Foreskin keratinocyte (primary cell): ENCODE measurements at places on chromosomes 6 and 20.

- no peak for DNase-seq
These were observed 76.7 kb downstream of the TFAP2A start for GRCh38 chr6:10338151-10338550.

DNA sequence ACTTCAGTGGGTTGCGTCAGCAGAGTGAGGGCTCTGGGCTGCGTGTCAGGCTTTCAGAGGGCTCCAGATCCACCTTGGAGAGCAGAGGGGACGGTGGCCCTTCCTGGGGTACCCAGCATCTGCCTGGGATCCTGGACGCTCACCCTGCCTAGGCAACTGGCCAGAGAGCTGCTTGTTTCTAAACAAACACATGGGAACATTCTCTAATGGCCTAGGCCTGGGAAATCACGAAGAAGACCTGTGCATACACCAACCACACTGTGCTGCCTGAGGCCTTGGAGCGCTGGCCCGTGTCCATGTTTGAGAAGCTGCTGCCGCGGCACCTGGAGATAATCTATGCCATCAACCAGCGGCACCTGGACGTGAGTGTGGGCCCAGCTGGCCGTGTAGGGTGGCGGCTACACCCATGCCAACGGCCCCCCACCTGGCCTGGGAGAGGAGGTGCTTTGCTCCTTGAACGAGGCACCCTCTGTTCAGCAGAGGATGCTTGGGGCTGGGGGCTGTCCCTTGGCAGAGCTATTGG is 32.2 kb downstream of the PYGB start:
- no peak for DNase-seq

GRCh38 chr6:166333172-166333995 is 9.0 kb downstream of the SFT2D1 start:
- no peak for DNase-seq

- no peak for DNase-seq
These were observed 33.9 kb downstream of the CHRNA4 start for GRCh38 chr20:63327231-63327745.

GRCh38 chr6:19734519-19734918 is 102.7 kb upstream of the ID4 start:
- DNase-seq = no peak

DNA sequence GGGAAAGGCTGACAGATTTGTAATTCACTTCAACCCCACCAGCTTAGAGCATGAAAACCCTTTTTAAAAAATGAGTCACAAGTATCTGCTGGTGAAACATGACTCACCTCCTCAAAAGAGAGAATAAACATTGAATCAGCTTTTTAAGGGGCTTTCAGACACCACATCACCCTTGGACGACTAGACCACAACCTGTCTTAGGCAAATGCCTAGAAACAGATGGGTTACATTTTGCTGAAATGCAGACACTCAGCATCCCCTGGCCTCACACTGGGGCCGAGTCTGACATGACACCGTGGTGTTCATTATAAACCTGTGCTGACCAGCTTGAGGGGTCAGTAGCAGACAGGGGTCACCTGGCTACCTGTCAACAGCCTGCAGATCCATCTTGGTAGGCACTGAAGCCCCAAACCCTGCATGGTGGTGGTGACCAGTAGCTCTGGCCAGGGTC is 175.3 kb upstream of the CST7 start:
- DNase-seq = peak; percentile 74

- no peak for DNase-seq
These were observed 41.2 kb upstream of the GRIK2 start for GRCh38 chr6:101352316-101352715.

- DNase-seq = no peak
These were observed 152.7 kb upstream of the SLC22A16 start for GRCh38 chr6:110629153-110629552.

- no peak for DNase-seq
These were observed 38.9 kb downstream of the SAMD5 start for GRCh38 chr6:147547369-147547902.

- DNase-seq = no peak
These were observed 77.3 kb downstream of the CHD6 start for GRCh38 chr20:41540918-41541317.

GRCh38 chr20:48460681-48461080 is 367.1 kb downstream of the PREX1 start:
- no peak for DNase-seq

- no peak for DNase-seq
These were observed 238.8 kb upstream of the ECI2 start for GRCh38 chr6:4374216-4374615.

GRCh38 chr6:73062837-73063236 is 162.5 kb downstream of the KHDC1L start:
- no peak for DNase-seq

DNA sequence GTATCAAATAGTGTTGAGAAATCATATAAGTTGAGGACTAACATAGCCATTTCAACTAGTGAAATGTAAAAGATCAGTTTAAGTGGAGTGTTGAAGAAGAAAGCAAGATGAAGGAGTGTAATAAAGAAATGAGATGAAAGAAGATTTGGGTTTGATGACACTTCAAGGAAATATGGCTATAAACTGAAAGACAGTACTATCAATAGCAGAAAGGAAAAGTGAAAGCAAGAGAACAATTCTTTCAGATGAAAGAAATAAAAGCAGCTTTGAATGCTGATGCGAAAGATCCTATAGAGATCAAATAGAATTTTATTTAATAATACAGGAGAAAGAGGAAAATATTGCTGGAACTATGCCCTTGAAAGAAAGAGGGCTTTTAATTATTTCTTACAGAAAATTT is 92.8 kb upstream of the PRSS16 start:
- no peak for DNase-seq

DNA sequence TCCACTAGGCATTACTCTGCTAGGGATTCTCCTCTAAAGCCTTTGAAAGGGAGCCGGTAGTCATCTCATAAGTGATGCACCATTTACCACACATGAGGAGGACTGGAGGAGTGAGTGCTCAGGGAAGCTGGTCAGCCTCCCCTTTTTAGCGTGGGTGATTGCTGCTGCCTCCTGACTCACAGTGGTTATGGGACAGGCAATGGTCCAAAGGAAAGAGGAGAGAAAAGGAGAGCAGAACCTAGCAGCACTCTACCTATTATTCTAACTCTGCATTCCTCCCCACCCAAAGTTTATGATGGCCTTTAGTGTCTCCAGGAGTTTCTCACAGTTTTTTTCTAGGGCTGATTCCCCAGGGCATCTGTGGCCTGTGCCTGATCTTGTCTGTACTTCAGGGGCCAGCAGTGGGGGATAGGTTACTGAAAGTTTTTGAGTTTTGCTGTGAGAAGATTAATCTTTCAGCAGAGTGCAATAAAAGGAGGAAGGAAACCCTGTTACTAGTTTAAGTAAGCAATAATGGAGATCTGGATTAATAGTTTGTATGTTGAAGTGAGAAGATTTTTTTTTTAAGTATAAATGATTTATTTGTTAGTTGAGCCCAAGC is 36.4 kb upstream of the GCLC start:
- DNase-seq = no peak

DNA sequence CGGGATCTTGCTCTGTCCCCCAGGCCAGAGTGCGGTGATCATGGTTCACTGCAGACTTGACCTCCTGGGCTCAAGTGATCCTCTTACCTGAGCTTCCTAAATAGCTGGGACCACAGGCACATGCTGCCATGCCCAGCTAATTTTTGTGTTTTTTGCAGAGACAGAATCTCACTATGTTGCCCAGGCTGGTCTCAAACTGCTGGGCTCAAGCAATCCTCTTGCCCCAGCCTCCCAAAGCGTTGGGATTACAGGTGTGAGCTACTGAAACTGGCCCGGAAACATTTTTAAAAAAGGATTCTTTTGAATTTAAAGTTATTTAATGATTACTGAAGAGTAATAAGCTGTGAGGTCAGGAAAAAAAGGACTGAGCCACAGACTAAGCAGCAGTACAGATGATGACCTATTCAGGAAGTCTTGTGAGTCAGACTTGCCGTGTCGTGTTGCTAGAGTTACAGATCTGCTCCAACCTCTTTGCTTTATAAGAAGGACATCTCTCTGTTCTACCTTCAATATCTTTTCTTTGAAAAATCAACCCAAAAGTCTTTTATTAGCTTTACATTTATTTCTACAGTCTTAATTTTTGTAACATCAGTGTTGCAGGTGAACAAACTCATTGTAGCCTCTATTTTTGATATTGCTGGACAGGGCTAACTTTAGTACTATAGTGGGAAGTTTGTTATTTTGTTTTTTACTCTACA is 108.7 kb downstream of the NCOA3 start:
- peak; percentile 28 for DNase-seq

- no peak for DNase-seq
These were observed 38.2 kb upstream of the CCN6 start for GRCh38 chr6:112015725-112016124.

- DNase-seq = no peak
These were observed 9.0 kb upstream of the AFDN start for GRCh38 chr6:167817729-167818128.

DNA sequence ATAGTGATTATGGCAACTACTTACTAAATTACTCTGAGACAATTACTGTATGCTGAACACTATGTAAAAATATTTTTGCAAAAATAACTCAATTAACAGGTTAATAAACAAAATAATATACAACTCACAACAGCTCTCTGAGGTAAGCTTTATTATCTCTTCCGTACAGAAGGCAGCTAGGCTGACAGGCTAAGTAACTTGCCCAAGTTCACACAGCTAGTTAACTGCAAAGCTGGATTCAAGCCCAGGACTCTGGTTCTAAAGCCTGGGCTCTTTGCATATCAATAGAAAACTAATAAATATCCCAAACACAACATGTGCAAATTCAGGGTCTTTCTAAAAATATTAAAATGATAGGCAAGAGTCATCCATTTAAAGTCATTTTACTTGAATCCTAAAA is 169.5 kb upstream of the BEND3 start:
- DNase-seq = no peak

GRCh38 chr6:39806278-39806677 is 14.1 kb downstream of the DAAM2 start:
- DNase-seq = no peak

DNA sequence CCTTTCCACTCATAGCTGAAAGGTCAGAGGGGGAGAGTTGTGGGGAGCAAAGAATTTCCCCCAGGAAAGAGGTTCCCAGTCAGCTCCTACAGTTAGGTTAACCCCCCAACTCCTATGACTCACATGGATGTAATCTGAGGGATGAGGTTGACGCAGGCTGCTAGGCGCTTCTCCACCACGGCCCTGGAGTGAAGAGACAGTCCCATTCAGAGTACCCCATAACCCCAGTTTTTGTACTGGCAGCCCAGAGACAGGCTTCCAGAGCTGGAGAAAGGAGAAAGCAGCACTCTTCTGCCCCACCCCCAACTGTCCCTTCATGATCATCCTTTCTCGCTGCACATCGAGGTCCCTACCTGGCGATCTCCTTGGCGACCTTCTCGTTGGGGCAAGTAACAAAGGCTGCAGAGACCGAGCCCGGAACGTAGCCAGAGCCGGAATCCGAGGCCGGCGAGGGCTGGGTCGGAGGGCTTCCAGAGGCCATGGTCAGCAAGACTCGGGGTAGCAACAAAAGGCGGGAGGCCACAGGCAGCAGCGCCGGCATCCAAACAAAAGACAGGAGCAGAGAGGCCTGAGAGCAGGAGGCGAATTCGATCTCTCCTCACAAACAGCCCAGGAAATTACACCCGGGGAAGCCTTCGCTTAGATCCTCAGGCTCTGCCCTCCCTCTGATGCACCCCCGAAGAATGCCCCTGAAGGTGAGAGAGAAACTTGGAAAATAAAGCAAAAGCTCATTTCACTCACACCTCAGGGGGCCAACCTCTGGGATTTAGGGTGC is 592 bp downstream of the CUTA start:
- DNase-seq = peak; percentile 57

- no peak for DNase-seq
These were observed 31.6 kb downstream of the TUBB2B start for GRCh38 chr6:3195695-3196497.

- peak; percentile 96 for DNase-seq
These were observed 121.4 kb downstream of the KIF13A start for GRCh38 chr6:17865798-17866725.

DNA sequence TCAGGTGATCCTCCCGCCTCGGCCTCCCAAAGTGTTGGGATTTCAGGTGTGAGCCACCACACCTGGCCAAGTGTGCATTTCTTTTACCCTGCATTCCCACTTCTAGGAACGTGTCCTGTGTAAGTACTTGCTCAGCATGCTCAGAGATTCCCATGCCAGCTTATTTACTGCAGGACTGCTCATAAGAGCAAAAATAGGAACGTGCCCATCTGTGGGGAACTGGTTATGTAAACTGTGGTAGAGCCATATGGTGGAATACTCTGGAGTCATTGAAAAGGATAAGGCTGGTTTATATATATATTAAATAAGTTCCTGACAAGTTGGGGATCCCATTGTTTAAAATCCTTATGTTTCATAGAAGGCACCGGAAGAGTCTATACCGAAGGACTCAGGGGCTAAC is 38.2 kb upstream of the FANCE start:
- DNase-seq = no peak

DNA sequence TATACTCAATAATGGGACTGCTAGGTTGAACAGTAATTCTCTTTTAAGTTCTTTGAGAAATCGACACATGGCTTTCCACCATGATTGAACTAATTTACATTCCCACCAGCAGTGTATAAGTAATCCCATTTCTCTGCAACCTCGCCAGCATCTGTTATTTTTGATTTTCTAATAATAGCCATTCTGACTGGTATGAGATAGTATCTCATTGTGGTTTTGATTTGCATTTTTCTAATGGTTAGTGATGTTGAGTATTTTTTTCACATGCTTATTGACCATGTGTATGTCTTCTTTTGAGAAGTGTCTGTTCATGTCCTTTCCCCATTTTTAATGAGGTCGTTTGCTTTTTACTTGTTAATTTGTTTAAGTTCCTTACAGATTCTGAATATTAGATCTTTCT is 66.5 kb downstream of the STK4 start:
- no peak for DNase-seq

GRCh38 chr6:143745166-143746133 is 67.7 kb downstream of the PHACTR2 start:
- DNase-seq = no peak

DNA sequence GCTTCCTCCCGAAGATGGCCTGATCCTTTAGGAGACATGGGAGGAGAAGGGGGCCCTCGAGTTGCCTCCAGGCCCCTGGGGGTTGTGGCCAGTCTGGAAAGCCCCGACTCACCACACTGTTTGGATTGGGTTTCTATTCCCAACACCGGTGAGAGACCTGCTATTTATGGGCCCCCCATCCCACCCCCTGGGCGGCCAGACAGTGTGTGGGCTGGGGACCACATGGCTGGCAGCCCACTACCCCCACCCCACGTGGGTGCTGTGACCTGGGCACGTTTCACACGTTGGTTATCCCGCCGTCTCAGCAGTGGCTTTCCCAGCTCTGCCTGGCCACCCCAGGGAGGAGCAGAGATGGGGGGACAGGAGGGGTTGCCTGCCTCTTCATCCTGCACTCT is 116.1 kb downstream of the VEGFA start:
- no peak for DNase-seq

- no peak for DNase-seq
These were observed 23.5 kb downstream of the MAPK14 start for GRCh38 chr6:36050947-36051710.

GRCh38 chr6:132969196-132969595 is 154.8 kb downstream of the RPS12 start:
- no peak for DNase-seq

GRCh38 chr6:11791354-11792107 is 12.9 kb upstream of the ADTRP start:
- DNase-seq = no peak
